ENCODE measurements at places on chromosomes 12 and 14.
A peak's percentile ranks its signal among the peaks of the same experiment; 100 is the strongest.

DNA sequence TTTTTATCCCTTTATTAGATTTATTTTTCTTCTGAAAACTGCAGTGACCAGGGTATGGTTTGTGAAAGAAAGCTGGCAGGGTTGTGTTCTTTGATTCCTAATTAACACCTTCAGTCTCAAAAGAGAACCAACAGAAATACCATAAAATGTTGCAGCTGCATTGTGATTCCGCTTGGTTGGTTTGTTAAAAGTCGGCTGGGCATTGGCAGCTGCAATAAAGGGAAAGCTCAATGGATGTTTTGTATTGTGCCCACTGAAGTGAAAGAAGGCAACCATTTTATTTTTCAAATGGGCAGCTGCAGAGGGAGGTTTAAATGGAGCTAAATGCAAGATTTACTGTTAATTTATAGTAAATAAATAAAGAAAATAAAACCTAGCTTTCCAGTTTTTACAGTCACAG lies 16.7 kb downstream of the LGR5 start:
- DNase-seq, result no peak

DNA sequence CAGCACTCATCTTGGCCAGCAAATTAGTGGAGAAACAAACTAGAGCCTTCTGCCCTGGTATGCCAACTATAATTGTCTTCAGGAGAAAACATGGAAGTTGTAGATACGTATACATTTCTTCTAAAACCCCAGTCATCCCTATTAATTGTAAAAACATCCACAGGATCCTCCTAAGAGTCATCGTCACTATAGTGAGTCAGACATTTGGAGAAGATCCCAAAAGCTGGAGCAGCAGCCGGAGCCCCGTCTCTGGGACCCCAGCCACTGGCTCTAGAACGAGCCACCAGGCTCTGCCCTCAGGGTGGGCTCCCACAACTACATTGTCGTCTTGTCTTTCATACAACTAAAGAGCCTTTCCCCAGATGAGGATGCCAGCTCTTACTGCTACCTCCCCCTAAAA lies 15.5 kb downstream of the PRKAB1 start:
- DNase-seq, result no peak

DNA sequence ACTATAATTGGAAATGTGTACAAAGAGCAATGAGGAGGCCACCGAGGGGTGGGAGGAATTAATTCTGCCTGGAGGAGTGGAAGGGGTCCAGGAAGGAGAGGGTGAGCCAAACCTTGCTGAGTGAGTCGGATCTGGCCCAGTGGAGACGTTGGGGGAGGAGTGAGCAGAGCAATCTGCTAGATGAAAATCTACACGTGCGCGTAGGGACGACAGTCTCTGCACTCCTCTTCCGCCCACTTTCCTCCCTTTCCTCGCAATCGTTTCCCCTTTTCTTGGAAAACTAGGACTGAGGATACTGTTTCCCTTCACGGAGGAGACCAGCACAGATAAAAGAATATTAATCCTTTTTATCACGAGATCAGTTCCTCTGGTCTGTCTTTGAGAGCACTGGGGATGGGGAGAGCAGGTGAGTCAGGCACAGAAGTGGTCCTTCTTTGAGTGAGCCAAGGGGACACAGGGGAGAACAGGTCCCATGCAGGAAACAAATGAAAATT lies 2.9 kb upstream of the NAB2 start:
- no peak for DNase-seq

DNA sequence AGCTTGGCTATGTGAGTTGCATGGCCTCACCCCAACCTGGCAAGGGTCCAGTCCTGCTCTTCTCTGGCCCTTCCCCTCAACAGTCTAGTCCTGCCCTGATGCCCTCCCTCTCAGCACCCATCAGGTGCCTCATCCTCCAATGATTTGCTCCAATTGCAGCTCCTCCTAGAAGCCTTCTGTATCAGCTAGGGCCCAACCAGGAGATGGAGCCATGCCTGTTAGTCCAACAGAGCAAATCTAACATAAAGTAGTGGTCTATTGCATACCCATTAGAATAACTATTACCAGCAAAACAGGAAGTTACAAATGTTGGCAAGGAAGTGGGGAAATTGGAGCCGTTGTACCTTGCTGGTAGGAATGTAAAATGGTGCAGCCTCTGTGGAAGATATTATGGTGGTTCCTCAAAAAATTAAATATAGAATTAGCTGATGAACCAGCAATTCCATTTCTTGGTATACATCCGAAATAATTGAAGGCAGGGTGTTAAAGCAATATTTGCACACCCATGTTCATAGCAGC lies 163.5 kb downstream of the VRK1 start:
- DNase-seq, result no peak

GRCh38 chr14:104254735-104255400 lies 116.5 kb downstream of the KIF26A start:
- DNase-seq, result no peak

DNA sequence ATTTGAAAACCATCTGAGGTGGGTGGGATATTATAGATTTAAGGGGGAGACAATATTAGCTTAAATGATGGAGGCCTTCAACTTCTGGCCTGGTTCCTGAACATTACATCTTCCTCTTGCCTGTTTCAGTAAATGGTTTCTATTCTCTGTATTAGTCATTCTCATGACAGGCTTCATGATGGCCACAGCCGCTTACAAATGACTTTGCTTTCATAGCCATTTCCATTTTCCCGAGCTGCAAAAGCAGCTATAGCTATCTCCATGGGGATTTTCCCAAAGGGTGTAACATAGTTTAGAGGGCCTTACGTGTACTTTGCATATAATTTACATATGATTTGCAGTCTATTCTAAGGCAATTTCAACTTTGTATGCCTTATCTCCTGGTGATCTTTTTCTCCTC lies 121.8 kb downstream of the NRXN3 start:
- no peak for DNase-seq

DNA sequence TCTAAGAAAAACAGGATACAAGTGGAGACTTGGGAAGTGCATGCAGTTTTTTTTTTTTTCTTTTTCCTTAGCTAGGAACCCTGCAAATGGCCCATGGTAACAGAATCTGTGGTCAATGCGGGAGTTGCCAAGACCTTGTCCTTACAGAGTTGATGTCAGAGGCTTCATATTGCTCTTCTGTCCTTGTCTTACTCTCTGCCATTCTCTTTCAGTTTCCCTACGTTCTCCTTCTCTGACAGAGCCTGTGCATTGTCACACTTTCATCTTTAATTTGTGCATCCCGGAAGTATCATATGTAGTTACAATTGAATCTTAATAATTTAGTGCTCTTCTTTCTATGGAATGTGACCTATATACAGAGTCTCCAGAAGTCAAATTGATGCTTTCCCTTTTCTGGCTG lies 986.9 kb downstream of the TMEM121 start:
- no peak for DNase-seq

- DNase-seq, result no peak
These were observed 4.1 kb downstream of the C12orf75 start for GRCh38 chr12:105334582-105334981.

- DNase-seq, result no peak
These were observed 74.4 kb downstream of the DAAM1 start for GRCh38 chr14:59262717-59263454.

DNA sequence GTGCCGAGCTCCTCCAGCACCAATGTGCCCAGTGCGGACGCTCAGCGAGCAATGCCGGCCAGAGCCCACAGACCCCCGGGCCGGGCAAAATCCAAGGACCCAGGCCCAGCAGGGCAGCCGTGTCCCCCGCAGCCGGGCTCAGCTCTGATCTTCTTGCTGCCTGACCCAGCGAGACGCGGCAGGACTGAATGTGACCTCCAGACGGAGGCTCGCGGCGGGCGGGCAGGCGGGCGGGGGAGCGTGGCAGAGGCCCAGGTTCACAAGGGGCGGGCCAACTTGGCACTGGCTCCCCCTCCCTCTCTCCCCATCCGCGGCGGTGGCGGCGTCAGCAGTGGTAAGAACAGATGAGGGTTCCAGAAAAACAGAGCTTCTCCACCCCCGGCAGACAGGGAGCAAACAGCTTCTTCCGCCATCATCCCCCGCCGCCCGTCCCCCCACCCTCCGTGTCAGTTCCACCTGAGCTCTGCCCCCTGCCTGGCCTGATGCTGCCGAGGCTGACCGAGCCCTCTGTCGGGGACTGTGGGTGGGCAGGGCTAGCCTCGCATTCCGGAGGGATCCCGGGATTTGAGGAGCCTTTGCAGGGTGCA lies 94.3 kb downstream of the RFLNA start:
- peak; percentile 53 for DNase-seq

DNA sequence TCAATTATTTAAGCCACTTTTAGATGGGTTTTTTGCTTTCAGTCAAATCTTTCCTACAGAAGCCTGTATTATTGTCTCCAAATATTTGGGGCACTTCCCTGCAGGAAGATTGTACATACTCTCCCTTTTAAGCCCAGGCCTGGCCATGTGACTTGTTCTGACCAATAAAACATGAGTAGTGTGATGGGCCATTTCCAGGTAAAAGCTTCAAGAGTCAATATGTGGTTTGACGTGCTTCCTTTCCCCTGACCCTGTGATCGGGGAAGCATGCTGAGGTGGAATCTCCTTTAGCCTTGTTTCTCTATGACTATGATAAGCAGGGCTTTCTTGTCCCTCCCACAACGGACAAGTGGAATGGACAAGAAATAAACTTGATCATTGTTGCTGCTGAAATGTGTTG lies 14.2 kb upstream of the NIN start:
- no peak for DNase-seq

GRCh38 chr14:22837750-22838538 lies 1.6 kb downstream of the MMP14 start:
- DNase-seq, result no peak

GRCh38 chr12:51590347-51591015 lies 552 bp upstream of the SCN8A start:
- peak; percentile 56 for DNase-seq

DNA sequence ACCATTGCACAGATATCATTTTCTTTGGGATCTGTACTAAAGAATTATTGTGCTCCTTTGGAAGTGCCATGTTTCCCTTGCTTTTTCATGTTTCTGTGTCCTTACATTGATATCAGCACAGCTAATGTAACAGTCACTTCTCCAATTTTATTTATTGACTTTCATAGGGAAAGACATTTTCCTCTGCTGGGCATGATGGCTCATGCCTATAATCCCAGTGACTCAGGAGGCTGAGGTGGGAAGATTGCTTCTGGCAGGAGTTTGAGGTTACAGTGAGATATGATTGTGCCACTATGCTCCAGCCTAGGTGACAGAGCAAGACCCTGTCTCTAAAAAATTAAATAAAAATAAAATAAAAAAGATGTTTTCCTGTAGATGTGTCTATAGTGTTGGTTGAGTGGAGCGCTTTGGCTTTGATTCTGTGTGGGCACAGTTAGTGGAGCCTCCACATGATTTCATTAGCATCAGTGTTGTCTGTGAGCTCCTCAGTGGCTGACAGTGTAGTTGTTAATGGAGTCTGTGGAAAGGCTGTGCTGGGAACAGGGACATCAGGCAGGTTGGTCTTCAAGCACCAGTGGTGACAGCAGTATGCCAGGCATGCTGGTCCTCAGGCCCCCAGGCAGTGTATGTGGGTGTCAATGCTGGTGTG lies 7.4 kb downstream of the OAS2 start:
- DNase-seq, result no peak

- no peak for DNase-seq
These were observed 28.2 kb downstream of the TESPA1 start for GRCh38 chr12:54956322-54956721.

DNA sequence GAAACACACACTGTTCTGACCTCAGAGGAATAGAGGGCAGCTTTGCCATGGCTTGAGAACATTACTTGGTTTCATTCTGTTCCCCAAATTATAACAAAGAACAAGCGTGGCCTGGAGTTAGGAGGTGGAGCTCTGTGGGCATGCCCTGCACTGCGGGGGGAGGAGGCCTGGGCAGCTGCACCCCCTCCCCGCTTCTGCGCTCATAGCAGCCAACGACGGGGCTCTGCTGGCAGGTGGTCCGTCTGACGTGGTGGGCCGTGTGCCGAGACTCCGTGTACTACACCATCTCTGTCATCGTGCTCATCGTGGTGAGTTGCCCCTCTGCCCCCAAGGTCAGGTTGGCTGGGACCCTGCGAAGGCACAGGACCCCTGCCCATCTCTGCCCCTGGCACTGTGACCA lies 70.4 kb upstream of the RIN3 start:
- no peak for DNase-seq

DNA sequence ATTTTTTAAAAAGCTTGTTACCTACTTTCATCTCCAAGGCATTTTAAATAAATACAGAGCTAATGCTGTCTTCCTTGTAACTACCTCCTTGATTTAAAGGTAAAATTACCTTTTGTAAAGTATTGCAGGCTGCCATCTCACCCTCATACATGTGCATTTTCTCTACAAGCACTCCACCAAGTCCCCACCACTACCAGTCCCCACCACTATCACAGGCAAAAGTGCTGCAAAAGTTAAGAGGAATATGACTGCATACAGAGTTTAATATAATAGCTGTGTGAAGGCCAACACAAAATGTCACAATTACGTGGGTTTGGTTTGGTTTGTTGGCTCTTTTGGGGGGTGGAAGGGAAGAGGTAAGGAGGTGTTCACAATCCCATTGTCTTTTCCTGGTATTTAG lies 9.6 kb downstream of the SIX1 start:
- no peak for DNase-seq

GRCh38 chr14:91947475-91948184 lies at the start of gene FBLN5:
FBLN5 (minus strand) TSS chr14:91947694; CDS start chr14:91947229, 465 bp downstream.
- peak; percentile 6 for DNase-seq

- DNase-seq, result no peak
These were observed 36.8 kb upstream of the TMED10 start for GRCh38 chr14:75213172-75213571.

DNA sequence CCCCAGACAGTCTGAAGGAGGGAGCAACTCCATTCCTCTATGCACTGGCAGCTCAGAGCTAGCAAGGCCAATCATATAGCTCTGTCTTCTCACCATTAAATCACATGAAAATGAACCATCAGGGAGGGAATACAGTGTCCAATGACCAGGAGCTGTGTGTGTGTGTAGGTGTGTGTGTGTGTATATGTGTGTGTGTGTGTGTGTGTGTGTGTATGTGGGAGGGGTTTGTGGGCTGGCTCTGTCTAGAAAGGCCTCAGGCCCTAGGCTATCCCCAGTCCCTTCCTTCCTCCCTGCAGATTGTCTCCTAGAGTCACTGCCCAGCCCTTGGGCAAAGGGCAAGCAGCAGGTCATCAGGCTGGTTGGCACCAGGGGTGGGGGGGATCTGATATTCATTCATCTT lies 5.7 kb upstream of the SUSD6 start:
- no peak for DNase-seq

- DNase-seq, result no peak
These were observed 13.5 kb upstream of the SCFD1 start for GRCh38 chr14:30608533-30609006.

- no peak for DNase-seq
These were observed 175.1 kb upstream of the GZMB start for GRCh38 chr14:24809135-24809534.

DNA sequence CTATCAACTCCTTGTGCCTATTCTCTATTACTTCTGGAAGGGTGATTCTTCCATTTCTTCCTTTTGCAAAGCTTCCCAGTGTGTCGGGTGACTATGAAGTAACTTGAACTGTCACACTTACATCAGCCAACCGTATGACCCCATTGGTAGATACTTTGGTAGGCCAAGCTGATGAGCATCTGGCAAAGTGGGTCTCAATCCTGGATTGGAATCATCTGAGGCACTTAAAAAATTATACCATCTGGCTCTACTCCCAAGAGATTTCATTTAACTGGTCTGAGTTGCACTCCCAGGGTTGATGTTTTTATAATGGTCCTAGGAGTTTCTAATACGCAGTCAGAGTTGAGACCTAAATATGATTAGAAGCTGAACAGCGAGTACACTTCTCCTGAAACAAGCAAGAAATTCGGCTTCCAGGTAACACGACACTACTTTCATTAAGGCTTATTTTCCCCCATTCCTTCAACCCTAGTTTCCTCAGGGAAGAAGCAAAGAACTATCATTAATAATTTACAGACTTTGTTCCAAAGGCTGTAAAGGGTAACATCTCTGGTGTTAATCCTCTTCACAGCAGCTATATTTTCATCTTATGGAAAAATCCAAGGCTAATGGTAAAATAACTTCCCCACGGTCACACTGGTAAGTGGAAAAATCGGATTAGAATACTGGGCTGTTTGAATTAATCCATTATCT lies 76.8 kb downstream of the PDE6H start:
- DNase-seq, result no peak
